ENCODE measurements at places on chromosomes 1 and 21.

GRCh38 chr21:32867597-32867996 lies 96.0 kb upstream of the PAXBP1 start:
- no peak for DNase-seq

- DNase-seq: no peak
These were observed 387.8 kb upstream of the PKN2 start for GRCh38 chr1:88296227-88296626.

- no peak for DNase-seq
These were observed 198.9 kb downstream of the HS2ST1 start for GRCh38 chr1:87113313-87113712.

DNA sequence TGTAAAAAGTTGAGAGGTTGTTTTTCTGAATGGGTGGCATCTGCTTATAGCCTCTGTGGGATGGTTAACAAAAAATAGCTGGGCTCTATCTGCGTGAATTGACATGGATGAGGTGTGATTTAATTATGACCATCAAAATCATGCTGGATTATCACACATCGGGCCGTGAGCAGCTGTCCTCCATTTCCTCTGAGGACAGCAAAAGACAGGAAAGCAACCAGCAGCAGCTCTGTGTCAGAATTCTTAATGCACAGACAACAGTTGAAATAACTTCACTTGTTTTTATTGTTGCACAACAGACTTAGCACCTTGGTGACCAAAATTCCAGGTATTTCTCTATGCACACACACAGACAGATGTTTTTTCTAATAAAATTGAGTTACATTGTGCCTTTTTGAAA lies 54.5 kb upstream of the LAPTM5 start:
- no peak for DNase-seq

- no peak for DNase-seq
These were observed 16.8 kb downstream of the LGR6 start for GRCh38 chr1:202210385-202210784.

DNA sequence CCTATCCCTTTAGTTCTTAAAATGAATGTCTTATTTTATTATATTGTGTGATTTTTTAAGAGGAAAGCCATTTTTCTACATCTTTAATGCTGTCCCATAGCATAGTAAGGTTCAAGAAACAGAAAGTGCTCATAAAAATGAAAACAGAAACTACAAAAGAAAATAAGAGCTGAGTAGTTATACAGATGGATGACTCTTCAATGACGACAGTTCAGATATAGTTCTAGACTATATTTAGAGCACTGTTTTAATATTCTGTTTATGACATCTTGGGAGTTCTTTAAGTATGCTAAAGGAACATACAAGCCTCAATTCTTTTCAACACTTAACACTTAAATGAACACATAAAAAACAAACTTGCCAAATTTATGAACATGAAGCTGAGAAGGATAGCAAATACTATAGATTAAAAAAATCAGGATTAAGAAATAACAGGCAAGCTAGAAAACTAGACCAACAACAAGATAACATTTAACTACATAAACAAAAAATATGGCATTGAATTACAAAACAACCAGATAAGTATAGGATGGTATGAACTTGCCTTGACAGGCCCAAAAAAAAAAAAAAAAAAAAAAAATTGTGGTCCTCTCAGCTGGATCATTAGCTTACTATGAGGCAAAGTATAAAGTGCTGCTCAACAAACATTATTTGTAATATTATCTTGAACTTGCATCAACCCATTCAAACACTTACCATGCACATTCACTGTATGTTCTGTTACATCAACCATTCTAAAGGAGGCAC lies 87.9 kb downstream of the ZZZ3 start:
- no peak for DNase-seq

- no peak for DNase-seq
These were observed 246.3 kb downstream of the SIPA1L2 start for GRCh38 chr1:232383455-232384123.

- no peak for DNase-seq
These were observed 55.7 kb downstream of the WNT9A start for GRCh38 chr1:227891955-227892488.

DNA sequence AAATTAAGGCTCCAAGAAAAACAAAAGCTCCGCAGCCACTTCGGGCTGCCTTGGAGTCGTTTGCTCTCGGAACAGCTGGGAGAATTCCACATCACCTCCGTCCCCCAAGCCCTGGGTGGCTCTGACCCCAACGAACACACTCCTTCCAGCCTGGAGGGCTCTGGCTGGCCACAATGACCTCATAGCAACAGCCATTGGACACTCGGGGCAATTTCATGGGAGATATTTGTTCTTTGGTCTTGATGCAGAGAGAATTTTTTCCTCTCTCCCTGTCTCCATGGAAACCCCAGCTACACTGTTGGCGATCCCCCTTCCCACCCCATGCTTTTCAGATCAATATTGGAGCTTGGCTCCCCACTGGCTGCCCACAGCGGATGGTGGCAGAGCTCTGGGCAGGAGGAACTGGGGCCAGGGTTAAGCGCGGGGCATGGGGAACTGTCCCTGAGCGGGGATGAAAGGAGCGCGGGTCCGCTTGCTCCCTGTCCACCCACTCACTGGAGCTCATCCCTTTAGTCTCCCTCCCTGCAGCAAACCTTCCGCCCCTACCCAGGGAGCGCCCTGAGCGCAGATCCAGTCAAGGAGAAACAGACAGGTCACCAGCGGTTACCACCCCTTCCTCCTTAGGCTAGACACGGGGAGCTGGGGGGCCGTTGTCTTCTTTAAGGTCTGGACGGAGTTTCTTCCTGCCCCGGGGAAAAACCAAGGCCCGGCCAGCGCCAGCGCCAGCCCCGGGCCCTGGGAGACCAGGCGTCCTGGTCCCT lies 1.2 kb downstream of the WNT4 start:
- no peak for DNase-seq

- no peak for DNase-seq
These were observed 11.2 kb downstream of the PTPRF start for GRCh38 chr1:43541721-43542401.

DNA sequence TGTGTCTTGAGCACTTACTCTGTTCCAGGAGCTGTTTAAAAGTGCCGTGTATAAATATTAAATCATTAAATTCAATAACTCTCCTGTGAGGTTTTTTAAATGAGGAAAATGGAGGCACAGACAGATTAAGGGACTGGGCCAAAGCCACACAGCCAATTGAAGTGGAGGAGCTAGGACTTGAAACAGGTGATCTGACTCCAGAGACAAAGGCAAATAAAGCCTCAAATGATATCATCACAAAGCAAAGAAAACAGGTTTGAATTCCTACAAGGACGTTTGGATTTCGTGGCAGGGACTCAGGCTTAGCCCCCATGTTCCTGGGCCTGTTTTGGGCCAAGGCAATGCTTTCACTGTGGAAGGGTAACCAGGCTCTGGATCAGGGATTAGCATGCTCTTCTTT lies 45.2 kb upstream of the DMBX1 start:
- no peak for DNase-seq

DNA sequence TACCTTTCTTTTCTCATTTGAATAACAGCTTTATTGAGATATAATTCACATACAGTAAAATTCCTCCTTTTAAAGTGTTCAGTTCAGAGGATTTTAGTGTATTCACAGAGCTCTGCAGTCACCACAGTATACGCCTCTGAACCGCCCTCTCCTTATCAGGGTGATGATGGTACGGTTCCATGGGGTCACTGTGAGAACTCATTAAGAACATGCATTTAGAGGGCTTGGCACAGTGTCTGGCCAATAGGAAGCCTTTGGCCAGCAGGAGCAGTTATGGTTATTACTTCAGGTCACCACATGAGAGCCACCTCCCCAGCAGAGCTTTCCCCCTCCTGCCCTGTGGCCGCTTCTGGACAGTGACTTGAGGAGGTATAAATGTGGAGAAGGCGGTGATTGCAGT lies 27.3 kb downstream of the KCNQ4 start:
- no peak for DNase-seq

DNA sequence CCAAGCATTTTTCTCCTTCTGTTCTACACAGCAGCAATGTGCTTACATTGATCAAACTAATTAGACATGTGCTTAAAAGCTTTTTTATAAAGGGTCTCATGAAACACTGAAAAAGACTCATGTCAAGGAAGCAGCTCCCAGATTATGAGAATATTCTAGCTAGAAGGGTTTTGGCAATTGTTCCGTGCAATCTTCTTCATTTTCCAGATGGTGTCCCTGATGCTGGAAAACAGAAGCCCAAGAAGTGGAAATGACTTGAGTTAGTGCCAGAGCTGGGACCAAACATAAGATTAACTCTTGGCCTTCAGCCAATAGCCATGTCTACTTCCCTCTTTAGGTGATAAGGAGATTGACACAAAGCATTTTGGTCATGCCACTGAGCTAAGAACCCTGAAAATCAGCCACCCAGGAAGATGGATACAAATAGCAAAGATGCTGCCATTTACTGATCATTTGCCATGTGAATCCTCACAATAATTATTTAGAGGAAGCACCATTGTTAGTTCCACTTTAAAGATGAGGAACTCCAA lies 110.8 kb downstream of the MATN1 start:
- DNase-seq: no peak

GRCh38 chr1:155650231-155650757 lies 38.3 kb downstream of the YY1AP1 start:
- no peak for DNase-seq

DNA sequence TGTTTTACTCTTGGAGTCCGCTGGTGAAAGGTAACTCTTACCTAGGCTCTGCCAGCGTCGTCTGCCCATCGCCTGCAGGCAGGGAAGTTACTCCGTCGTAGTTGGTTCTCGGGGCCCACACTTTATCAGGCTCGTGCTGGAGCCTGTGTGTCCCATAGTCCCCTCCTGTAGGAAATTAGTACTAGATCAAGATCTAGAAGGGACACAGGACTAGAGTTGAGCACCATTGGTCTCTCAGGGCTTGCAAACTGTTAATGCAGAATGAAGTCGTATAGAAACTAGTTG lies 940 bp downstream of the SRRM1 start:
- DNase-seq: no peak

All from CD4-positive, alpha-beta T cell treated with Interleukin-4 for 1 hour (primary cell).